ENCODE measurements at places on chromosomes 5 and 9. TPM values are rescaled to one million over a fixed set of nuclear protein-coding genes. Genes with fewer than 3 reads are reported as not detected.

GRCh38 chr5:53969176-53969730, 341.1 kb downstream of the ARL15 start:
- H3K27me3 ChIP-seq: no peaks in the 10 kb centered on the region
- no peak for DNase-seq
- H3K4me3 ChIP-seq: no peak overlapping the region

GRCh38 chr5:130884023-130884422, 281.0 kb downstream of the HINT1 start:
- H3K36me3 ChIP-seq: no peaks in the 10 kb centered on the region
- H3K4me1 ChIP-seq: no peaks in the 10 kb centered on the region
- DNase-seq: no peak
- no peaks in the 10 kb centered on the region for H3K27me3 ChIP-seq

DNA sequence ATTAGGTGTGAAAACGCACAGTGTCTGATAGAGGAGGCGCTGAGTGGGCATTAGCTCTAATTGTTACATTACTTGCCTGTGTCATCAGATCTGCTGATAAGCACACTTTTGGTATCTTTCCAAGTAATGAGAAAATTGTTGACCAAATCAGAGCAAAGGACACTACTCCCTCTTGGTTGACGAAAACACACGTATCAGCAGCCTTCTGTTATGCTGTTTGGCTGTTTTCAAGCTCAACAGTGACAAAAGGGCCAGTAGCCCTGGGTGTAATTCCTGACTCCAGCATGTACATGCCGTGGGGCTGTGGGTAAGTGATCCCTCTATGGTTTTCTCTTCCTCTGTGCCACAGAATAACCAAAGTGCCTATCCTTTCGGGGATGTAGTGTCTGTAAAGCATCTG, 151.4 kb downstream of the AUH start:
- H3K27ac ChIP-seq: peak overlapping the region; percentile 66
- H3K36me3 ChIP-seq: no peaks in the 10 kb centered on the region
- DNase-seq: no peak

The LCN10 gene
- total RNA-seq: 8.4 TPM

The SGCD gene
- total RNA-seq: 2.7 TPM

DNA sequence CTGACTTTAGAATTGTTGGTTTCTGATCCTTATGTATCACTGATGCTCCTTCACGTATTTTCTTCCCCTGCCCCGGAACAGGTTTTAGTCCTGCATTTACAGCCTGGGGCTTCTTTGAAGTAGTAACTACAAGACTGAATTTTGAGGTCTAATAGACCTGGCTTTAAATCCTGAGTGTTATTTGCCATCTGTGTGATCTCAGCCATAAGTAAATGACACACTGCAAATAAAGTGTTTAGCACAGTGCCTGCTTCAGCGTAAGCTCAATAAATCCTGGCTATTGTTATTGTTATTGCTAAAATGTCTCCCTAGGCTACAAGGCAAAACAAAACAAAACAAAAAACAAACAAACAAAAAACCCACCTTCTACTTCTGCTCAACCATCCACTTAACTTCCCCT, 15.6 kb upstream of the LHX6 start:
- no peak overlapping the region for H3K27ac ChIP-seq
- peaks cover 60% of the 10 kb centered on the region for H3K36me3 ChIP-seq
- no peak overlapping the region for H3K4me3 ChIP-seq
- no peak for DNase-seq

DNA sequence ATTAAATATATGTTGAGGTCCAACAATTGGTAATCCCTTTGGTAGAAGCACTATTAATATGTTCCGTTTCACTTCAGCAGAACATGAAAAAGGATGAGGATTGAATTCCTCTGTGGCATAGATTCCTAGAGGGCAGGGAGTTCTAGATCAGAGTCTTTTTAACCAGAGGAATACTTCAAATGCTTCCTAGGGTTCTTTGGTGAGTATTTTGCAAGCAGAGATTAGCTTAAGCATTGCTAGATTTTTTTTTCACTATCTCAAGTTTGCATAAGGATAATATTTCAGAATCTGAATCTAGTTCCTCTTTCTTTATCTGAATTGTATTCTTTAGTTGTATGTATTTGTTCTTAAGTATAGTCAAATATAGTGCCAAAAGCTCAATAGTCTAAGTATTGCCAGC, 116.6 kb upstream of the ADAMTSL1 start:
- H3K4me1 ChIP-seq: no peaks in the 10 kb centered on the region
- no peak overlapping the region for H3K4me3 ChIP-seq
- H3K36me3 ChIP-seq: no peaks in the 10 kb centered on the region
- DNase-seq: no peak
- H3K27ac ChIP-seq: no peak overlapping the region

GRCh38 chr9:99385215-99385614, 163.1 kb downstream of the SEC61B start:
- no peaks in the 10 kb centered on the region for H3K4me1 ChIP-seq
- H3K4me3 ChIP-seq: no peak overlapping the region
- no peak overlapping the region for H3K27ac ChIP-seq
- DNase-seq: no peak
- no peaks in the 10 kb centered on the region for H3K27me3 ChIP-seq
- no peaks in the 10 kb centered on the region for H3K36me3 ChIP-seq
